ENCODE measurements at places on chromosomes 5 and 9.

DNA sequence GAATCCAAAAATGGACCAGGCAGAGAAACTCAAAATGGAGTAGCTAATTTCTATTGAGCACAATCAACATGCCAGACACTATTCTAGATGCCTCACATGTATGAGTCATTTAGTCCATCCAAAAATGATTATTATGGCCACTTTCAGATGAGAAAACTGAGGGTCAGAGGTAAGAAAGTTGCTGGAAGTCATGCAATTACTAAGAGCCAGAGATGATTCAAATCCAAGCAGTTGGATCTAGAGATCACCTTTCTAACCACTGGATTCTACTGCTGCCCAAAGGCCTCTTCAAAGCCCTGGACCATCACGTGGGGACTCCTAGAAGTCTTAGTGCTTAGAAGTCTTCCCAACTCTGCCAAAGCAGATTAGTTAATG lies 51.8 kb upstream of the HMHB1 start:
- DNase-seq, result no peak

- no peak for DNase-seq
Measured at GRCh38 chr9:133476036-133476931, 2.6 kb downstream of the SLC2A6 start.

DNA sequence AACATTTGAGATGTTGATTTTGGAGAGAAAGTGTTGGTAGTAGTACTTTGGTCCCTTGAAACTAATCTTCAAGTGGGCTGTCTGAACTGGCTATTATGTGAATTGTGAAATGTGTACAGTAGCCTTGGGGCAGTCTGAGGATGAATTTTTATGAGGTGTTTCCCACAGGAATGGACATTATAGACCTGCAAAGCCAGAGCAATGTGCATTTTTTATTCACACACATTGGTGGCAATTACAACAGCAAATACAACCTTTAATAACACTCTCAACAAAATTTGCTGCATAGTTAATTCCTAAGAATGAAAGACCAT lies 147.0 kb downstream of the PAM start:
- DNase-seq, result no peak

- DNase-seq, result no peak
Measured at GRCh38 chr9:93895535-93895934, 59.6 kb downstream of the BARX1 start.

DNA sequence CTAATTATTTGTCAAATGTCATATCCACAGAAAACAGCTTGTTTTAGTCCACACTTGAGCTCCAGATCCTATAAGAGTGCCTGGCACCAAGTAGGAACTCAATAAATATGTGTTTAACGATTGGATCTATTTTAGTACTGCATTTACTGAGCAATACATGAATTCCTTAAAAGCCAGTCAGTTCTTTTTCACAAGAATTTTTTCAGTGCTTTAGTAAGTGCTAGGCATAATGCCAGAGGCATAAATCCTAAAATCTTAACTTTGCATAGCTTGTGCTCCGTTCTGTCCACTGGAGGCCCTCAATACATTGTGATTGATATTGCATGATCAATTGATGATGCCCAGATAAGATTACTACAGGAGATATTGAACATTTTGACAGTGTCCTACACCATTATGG lies 67.3 kb upstream of the PCSK5 start:
- DNase-seq, result no peak

DNA sequence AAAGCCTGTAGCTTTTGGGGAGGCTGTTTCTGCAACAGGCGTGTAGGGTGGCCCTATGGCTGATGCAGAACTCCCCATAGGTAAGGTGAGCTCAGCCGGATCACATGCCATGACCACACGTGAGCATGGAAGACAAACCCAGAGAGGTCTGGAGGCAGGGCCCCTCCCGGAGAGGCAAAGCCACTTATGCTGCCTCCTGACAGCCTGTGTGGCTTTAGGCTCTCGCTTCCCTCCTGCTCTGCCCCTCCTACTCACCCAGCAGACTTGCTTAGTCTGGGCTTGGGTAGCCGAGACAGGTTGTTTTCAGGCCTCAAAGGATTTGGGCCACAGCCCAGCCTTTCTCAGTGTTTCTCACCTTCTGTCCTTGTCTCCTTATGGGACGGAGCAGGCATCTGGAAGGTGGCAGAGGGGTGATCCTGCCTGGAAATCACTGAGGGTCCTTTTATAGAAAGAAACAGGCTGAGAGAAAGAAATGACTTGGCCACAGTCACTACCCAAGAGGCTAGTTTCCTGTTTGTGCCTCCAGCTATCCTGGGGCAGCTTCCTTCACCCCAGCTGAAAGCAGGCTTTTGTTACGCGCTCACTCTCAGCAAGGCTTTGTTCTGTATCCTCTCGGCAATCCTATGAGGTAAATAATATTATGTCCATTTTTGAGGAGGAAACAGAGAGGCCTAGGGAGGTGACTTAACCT lies 89.9 kb downstream of the DAB2IP start:
- DNase-seq, result no peak

DNA sequence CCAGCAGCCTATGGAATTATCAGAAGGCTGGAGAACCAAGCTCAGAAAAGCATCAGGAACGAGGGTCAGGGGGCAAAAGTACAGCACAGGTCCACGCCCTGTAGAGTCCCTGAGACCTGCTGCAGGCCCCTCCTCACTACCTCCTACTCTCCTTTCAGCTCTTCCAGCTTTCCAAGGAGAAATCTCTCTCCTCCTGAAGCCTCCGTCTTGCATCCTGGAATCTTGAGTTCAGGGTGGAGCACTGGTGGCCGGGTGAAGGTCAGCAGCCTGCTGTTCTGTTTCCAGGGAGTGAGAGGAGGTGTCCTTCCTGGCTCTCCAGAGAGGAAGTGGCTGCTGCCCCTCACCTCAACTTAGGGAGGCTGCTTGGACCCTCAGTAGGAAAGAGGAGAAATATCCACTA lies 342.3 kb downstream of the ZSWIM6 start:
- DNase-seq, result no peak

DNA sequence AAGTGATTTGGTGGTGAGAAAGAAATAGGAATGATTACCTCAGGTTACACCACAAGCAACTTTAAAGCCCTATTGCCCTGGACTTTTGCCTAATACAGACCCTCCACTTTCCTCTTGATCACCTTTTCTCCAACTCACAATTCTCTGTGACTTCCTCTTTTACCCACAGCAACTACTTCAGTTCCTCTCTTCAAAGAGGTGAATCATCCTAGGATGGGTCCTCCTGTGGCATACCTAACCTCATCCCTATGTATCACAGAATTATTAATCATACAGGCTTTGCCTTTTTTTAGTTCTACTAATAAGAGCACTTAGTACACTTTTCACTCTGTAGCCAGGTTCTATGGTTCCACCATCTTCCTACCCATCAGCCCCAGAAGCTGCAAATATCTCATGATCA lies 19.6 kb upstream of the INSL6 start:
- DNase-seq, result no peak

- DNase-seq, result no peak
Measured at GRCh38 chr5:30752015-30752414, 441.5 kb upstream of the CDH6 start.

DNA sequence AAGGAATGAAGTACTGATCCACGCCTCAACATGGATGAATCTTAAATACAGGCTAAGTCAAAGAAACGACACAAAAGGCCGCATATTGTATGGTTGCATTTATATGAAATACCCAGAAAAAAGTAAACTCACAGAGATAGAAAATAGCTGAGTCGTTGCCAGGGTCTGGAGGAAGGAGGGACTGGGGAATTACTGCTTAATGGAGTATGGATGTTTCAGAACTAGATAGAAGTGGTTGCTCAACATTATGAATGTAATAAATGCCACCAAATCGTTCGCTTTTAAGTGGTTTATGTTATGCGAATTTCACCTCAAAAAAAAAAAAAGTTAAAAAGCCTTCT lies 784 bp upstream of the MSANTD3 start:
- DNase-seq, result no peak

GRCh38 chr5:177426566-177427210 lies at the start of gene GRK6:
TSS of gene GRK6 (plus strand) at chr5:177426676. CDS start at chr5:177426846, 170 bp downstream.
- no peak for DNase-seq

- DNase-seq, result no peak
Measured at GRCh38 chr5:148012801-148013200, 51.0 kb upstream of the SPINK5 start.

GRCh38 chr5:30849931-30850710 lies 343.4 kb upstream of the CDH6 start:
- no peak for DNase-seq

DNA sequence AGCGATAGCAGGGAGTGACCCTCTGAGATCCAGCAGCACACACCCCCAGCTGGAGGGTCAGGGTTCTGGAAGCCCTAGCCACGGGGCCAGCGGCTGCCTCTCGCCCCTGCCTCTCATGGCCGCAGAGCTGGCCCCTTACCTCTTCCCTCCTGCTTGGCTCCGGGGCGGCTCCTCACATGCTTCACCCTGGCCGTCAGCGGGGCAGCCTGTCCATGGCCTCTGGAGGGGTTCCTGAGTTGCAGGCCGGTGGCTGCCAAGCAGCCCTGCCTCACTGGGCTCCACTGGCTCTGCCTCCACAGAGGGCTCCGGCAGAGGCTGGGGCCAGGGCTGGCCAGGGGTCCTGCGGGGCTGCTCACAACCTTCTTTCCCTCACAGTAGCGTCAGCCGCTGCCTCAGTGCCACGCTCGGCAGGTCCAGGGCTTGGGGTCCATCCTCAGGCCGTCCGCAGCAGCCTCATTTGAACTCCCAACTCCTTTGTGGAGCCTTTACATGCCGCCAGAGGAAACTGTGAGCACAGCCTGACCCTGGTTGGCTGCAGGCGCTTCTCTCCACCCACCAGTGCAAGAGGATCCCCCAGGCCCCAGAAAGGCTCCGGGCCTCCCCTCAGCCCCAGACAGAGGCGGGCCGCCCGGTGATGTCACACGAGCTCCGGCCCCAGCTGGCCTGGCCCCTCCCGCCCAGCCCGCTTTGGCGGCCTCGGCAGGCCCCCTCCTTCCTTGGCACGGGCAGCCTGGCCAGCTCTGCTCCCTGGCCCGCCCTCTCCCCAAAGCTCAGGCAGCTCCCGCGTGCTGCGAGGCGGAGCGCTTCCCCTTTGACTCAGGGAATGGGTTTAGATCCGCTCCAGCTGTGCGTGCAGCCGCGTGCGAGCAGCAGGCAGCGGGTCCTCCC lies at the start of gene ANGPTL2:
Gene ANGPTL2 (minus strand): TSS at position 460 of the 888 bp plus-strand sequence. CDS start 13,904 bp downstream, outside the sequence.
- DNase-seq, result peak; percentile 31

DNA sequence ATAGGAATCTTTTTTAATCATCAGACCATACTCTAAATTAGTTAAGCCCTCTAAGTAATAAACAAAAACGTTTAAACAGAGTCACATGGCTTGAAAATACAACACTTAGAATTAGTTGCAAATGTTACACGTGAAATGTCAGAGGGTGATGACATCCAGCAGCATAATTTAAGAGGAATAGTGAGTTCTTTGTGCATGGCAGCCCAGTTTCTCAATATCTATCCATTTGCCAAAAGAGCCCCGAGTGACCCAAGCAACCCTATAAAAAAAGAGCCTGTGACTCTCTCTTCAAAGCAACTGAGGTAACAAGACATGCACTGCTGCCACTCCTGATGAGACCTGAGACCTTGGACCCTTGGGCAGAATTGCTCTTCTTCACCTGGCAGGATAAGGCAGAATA lies 96.9 kb upstream of the RASA1 start:
- DNase-seq, result no peak

DNA sequence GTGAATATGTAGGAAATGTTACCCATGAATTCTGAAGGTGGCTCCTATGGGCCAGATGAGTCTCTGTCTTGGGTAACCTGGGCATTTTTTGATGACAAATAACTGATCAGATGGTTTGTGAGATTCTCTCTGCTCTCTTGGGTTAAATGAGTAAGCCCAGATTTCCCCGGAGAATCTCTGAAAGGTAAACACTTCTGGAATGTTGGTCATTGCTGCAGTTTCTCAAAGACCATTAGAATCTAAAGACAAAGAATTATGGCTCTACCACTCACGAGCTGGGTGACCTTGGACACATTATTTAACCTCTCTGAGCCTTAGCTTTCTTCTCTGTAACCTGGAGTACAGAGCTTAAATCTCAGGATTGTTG lies 191.2 kb downstream of the DAB2IP start:
- DNase-seq, result no peak

DNA sequence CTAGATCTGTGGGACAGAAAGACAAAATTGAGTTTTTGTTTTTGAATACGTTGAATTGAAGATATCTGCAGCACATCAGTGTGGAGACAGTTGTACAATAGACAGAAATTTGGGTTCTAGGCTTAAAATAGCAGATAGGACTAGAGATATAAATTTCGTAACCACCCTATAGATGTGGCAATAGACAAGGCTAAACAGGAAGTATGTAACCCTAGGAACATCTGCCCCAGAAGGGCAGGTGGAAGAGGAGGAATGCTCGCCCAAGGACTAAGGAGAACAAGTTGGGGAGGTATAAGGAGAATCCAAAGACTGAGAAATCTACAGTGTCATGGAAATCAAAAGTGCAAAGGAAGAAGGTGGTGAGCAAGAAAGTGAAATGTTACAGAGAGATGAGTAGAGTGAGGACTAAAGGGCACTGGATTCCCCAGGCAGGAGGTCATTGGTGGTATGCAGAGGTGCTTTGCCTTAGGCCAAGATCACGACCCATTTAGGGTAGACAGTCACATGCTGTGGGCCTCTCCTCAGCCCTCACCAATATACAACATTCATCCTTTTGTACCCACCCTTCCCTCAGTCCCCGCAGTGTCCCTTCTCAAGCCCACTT lies 109.1 kb upstream of the ELL2 start:
- no peak for DNase-seq

DNA sequence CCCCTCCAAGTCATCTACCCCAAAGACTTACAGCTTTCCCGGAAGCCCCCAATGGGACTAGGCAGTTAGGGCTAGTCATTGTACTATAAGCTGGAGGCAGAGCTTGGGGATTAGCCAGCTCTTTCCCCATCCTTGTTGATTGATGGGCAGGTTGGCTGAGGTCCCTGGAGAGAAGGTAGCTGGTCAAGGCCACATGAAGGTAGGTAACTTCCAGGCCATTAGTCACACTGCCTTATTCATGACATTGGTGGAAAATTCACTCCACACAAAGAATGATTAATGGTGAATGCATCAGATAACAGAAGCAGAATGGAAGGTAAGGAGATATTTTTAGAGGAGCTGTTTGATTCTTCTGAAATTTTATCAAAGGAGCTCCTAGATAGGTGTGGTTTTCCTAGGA lies 49.5 kb upstream of the TGFBR1 start:
- DNase-seq, result no peak

GRCh38 chr5:145540375-145540774 lies 294.8 kb downstream of the PRELID2 start:
- no peak for DNase-seq

GRCh38 chr5:73591102-73591695 lies 25.7 kb downstream of the UTP15 start:
- DNase-seq, result peak; percentile 84

- DNase-seq, result no peak
Measured at GRCh38 chr9:89365532-89365912, 47.2 kb downstream of the SECISBP2 start.

DNA sequence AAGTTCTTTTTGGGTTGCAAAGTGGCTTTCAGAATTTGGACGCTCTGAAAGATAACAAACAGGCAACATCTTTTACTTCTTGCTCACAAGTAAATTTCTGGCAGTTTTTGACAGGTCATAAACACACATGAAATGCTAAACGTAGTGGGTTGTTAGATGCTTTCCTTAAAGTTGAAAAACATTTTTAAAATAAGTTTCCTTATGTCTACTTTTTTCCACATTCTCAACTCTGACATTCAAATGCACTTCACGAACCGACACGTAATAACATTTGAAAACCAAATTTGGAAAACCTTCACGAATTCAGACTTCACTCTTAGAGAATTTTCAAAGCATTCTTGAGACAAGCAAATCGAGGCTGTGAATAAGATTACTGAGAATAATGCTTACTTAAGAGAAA lies 26.9 kb downstream of the MTX3 start:
- no peak for DNase-seq

- DNase-seq, result no peak
Measured at GRCh38 chr5:76532973-76533372, 90.2 kb downstream of the F2RL2 start.

GRCh38 chr5:1570975-1571374 lies 47.2 kb upstream of the LPCAT1 start:
- no peak for DNase-seq
